ENCODE measurements at places on chromosomes 5 and 9.

GRCh38 chr5:69378376-69378775, 8.8 kb downstream of the RAD17 start:
- DNase-seq = no peak

DNA sequence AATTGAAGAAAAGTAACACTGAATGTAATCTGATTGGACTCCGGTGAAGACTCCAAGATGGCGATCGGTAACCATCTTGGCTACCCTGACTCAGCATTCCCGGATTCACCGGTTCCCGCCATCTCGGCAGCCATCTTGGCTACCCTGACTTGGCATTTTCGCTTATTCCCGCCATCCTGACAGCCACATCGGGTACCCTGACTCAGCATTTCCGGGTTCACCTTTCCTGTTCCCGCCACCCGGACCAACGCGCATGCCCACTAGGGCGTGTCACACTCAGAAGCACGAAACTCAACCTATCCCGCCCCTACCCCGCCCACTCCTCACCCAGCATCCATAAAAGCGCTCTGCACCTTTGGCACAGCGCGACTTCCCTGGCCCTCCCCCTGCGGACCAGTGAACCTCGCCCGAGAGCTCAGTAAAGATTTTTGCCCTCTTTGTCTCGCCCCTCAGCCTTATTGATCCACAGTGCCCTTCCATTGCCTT, 17.2 kb downstream of the SPTLC1 start:
- no peak for DNase-seq

GRCh38 chr5:170741801-170742200, 41.7 kb upstream of the GABRP start:
- no peak for DNase-seq

DNA sequence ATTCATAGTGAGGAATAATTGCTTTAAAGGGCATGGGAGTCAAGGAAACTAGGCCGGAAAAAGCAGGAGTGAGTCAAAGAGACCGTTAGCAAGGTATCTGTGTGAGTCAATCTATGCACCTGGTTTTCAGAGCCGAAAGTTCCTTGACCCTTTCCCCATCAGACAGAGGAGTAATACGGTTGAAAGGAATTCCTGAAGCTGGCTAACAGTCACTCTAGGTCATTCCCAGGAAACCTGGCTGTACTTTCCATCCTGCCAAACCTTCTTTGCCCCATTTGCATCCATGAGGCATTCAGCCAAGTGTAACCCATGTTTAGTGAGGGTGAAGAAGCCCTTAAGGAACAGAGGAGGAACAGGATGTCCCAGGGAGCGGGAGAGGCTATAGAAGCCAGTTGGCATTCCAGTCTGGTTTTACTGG, 16.2 kb downstream of the RBM18 start:
- no peak for DNase-seq

DNA sequence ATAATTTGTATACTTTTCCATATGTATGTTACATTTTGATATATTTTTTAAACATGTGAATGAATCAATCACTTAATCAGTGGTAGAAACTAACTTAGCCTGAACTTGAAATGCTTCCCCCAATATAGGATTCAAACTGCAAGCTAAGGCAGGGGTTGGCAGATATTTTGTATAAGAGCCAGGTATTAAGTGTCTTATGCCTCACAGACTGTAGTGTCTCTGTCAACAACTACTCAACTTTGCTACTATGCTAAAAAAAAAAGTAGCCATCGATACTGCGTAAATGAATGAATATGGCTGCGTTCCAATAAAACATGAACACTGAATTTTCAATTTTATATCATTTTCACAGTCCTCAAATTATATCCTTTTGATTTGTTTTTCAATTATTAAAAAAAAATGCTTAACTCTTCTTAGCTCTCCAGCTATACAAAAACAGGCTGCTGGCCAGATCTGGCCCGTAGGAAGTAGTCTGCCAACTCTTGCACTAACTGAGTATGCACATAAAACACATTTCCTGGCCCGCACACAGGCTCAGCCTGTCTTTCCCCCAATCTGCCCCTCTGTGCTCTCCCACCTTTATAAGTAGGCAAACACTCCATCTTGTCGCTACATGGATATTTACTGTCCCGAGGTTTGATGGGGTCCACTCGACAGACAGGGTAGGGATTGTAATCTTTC, 91.8 kb downstream of the SAXO1 start:
- no peak for DNase-seq

- no peak for DNase-seq
Measured at GRCh38 chr5:65753189-65753588, 31.2 kb downstream of the NLN start.

DNA sequence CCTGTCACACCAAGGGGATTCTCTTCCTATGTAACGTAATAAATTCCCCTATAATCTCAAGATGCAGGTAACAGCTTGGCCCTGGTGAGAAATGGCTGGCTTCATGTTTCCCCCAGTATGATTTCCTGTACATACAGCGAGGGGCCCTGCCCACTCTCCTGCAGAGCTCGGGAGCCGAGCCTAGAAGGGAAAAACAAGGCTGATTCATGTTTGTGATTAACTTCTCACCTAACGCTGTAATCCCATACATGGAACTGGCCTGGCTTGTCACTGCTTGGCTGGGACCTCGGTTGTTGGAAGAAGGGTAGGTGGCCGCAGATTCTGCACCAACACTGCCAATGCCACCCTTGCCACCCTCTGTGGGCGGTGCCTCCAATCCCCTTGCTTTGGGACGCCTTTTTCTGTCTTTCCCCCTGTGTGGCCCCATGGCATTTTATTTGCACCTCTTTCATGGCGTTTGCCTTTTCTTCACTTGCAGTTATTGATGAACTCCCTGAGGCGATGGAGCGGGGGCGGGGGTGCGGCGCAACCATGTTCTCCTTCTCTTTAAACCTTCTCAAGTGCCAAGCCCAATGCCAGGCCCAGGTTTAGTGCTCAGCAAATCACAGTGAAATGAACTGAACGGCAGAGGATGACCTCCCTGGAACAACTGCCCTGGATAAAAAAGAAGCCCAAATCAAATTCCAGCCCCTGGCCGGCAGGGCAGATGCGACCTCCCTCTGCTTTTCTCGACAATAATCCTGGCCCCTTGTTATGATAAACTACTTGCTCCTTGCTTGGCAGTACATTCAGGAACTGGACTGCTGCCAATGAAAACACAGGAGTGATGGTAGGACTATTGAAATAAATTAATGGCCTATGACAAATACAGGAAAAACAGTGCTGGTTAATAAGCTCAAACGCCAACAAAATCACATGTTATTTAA, 108.1 kb downstream of the TMEM174 start:
- peak; percentile 92 for DNase-seq

DNA sequence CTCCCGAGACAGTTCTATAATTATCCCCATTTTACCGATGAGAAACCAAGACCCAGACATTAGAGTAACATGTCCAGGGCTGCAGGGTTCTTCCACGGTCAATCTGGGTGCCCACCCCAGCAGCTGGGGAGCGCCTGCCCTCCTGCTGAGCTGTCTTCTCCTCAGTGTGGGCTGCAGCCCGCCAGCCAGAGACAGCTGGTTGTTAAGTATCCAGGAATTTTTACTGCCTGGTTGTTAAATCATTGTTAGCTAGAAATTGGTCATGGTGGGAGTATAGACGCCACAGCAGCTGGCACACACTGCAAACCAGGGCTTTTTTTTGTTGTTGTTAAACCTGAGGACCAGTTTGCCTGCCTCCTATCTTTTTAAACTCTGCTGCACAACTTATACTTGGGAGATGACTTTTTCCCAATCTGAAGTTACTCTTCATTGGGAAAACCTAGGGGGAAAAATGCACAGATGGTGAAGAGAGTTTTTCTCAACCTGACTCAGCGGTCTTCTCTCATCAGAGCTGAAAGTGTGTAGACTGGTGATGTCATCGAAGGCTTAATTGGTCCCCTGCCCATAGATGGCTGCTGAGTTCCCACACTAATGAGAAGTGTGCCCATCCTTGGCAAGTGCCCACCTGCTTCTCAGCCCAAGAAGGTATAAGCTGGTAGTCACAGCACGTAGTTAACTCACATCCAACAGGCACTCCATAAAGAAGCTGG, 208.6 kb downstream of the DRD1 start:
- DNase-seq = no peak

DNA sequence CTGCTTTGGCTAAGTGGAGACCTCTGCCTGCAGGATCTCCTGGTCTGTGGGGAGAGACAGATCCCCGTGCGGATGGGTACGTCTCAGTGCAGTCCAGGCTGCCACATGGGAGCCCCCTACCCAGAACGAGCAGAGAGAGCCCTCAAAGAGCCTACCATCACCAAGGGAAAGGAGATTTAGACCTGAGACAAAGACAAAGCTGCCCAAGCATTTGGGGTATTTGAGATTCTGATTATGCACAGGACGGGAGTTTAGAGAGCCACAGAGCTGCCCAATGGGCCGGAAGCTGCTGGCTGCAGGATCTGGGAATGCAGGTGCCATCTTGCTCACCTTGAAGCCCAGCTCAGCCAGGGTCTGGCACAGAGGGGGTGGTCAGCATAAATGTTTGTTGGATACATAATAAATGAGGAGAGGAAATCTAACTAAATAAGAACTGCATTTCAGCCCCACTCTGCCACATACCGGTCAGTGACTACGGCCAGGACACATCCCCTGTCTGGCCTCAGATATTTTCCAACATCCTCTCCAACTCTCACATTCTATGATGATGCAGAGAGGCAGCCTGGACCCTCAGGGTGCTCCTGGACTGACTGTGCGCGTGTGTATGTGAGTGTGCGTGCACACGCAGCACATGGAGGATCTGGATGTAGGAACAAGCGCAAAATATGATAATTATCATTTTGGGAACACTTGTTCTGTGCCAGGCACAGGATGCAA, 157.8 kb downstream of the FGF18 start:
- DNase-seq = no peak

- no peak for DNase-seq
Measured at GRCh38 chr5:65790371-65791163, 68.6 kb downstream of the NLN start.

GRCh38 chr5:1951165-1951816, 68.6 kb upstream of the IRX4 start:
- no peak for DNase-seq

- no peak for DNase-seq
Measured at GRCh38 chr9:87871425-87872078, 11.1 kb upstream of the SPATA31E1 start.

DNA sequence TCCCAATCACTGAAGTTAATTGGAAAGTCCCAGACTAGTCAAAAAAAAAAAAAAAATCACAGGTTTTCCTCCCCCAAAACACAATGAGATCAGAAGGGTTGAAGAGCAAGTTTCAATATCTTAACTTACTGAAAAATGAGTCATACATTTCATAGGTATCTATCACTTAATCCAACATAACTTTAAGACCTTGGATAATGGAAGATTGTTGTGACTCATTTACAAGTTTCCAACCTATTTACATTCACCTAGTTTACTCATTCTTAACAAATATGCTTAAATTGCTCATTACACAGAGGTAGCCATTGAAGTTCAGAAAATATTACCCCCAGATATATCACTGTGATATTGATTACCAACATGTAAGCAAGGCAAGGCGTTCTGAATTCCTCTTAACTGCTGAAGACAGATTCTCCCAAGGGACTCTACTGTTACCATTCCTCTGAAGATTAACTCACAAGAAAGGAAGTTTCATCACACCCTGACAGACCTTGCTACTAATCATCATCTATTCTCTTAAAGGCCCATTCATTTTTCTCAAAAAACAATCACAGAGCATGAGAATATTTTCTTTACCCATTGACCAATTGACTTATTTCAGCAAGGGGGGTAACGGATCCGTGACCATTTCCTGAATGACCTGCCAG, 563.8 kb downstream of the TLE1 start:
- no peak for DNase-seq

- no peak for DNase-seq
Measured at GRCh38 chr5:30608501-30608900, 585.0 kb upstream of the CDH6 start.

DNA sequence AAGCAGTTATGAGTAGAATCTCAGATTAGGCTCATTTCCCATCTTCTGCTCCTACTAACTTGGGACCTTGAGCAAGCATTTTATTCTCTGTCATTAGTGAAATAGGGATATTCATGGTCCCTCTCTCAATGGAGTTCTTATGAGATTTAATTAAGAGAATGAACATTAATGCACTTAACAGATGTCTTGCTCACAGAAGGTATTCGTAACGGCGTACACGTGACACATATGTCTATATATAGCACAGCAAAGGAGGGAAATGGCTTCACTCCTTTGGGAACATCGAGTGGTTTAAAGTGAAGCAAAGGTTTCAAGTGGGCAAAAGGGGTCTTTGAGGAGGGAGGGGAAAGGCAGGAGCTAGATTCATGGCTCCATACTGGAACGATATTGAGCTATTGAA, 24.6 kb downstream of the KDM4C start:
- DNase-seq = no peak

GRCh38 chr5:143772621-143773020, 39.3 kb upstream of the HMHB1 start:
- no peak for DNase-seq

DNA sequence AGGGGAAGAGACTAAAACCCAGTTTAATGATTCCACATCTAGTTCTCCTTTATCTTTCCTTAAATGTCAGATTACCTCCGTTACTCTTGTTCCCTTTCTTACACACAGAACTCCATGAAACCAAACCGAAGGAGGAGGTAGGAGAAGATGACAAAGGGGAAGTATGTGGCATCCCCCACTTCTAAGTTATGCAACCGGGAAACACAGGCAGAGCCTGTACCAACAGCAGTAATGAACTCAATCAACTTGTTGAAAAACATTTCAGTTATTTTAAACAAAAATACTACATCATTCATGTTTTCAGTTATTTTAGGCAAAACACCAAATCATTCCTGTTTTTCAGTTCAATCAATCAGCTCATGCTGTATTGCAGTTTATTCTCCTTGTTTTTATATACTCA, 101.8 kb downstream of the PCSK1 start:
- DNase-seq = no peak

GRCh38 chr5:75348241-75348640, 11.2 kb downstream of the HMGCR start:
- DNase-seq = no peak

DNA sequence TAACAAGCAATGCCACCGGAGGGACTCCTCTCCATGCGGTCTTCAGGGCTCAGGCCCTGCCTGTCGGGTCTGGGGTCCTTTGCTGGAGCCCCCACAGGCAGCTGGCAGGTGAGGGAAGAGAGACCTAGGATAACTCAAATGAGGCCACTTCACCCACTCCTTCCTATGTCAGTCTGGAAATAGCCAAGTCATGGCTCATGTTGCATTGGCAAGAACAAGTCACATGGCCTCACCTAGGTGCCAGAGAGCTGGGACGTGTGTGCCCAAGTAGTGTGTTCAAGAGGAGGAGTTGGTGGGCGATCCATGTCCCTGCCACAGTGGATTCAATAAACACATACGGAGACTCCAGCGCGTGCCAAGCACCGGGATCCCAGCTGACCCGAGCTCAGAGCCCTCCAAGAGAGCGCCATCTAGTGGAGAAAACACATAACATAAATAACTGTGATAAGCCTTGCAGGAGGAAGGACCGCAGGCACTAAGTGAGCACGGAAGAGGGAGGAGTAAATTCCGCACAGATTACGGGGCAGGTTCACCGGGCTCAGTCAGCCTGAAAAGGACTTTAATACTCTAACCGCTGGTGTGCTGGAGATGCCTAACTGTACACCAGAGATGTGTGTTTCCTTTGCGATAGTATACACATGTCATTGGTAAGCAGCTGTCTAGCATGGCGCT, 580.8 kb downstream of the CCDC171 start:
- peak; percentile 30 for DNase-seq
